ENCODE measurements at places on chromosomes 13 and 19.

GRCh38 chr13:58960888-58961287, 1202.8 kb downstream of the DIAPH3 start:
- no peak for DNase-seq

- no peak for DNase-seq
Observed at GRCh38 chr19:8129061-8129618, 20.3 kb downstream of the FBN3 start.

DNA sequence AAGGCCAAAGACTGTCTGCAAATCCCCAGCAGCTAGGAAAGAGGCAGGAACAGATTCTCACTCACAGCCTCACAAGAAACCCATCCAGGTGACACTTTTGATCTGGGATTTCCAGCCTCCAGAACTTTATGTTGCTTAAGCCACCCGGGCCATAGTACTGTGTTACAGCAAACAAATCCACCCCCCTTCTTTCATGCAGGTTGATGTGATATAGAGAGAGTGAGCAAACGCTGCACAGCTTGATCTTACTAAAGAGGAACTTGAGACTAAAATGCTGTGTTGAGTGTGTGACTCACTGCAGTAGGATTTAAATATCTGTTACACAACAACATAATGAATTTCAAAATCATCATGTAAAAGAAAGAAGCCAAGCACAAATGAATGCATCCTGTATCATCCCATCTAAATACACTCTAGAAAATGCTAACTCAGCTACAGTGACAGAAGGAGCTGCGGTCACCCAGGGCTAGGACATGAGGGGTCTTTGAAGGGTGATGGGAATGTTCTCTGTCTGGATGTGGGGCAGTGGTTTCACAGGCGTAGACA, 32.2 kb downstream of the RCBTB2 start:
- DNase-seq, result no peak

GRCh38 chr13:84985860-84986259, 813.4 kb downstream of the SLITRK6 start:
- no peak for DNase-seq

DNA sequence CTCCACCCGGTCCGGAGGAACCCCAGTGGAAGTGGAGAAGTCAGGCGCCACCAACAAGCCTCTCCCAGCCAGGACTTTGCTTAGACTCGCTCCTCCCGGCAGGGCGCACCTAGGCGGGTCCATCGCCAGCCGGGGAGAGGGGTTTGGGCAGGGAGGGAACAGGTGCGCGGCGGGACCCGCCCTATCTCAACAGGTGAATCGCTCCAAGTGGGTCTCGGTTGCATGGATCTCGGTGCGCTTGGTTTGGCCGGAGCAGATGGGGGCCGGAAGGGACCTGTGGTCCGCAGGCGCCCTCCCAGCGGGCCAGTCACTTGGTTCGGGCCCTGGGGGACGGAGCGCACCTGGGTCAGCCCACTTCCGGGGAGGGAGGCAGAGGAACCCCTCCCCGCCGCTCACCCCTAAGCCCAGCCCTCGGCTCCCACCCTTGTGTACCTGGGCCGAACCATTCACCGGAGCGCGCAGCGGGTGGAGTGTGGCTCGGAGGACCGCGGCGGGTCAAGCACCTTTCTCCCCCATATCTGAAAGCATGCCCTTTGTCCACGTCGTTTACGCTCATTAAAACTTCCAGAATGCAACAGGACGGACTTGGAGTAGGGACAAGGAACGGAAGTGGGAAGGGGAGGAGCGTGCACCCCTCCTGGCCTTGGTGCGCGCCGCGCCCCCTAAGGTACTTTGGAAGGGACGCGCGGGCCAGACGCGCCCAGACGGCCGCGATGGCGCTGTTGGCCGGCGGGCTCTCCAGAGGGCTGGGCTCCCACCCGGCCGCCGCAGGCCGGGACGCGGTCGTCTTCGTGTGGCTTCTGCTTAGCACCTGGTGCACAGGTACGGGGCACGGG, at the start of gene LSR:
Gene LSR, plus strand, starts transcription at position 693 of the 836 bp plus-strand sequence. Its CDS starts 21 bp downstream, at position 714.
- no peak for DNase-seq

GRCh38 chr19:29845574-29846176, 33.9 kb downstream of the CCNE1 start:
- no peak for DNase-seq

DNA sequence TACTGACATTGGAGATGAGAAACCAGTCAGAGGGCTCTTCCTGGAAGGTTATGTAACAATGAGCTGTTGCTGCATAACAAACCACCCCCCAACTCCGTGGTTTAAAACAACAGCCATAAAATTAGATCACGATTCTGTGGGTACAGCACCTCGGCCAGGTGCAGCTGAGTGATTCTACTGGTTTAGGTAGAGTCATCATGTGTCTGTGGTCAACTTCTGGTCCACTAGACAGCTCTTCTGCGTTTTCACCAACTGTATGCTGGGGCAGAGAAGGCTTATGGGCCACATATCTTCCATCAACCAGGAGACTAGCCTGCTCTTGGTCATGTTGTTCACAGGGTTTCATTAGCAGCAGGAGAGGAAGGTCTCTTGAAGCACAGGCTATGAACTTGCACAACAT, 585.5 kb downstream of the KCTD12 start:
- DNase-seq, result no peak

All from right forelimb (tissue), 1 donor.